ENCODE measurements at places on chromosomes 16 and 17.

DNA sequence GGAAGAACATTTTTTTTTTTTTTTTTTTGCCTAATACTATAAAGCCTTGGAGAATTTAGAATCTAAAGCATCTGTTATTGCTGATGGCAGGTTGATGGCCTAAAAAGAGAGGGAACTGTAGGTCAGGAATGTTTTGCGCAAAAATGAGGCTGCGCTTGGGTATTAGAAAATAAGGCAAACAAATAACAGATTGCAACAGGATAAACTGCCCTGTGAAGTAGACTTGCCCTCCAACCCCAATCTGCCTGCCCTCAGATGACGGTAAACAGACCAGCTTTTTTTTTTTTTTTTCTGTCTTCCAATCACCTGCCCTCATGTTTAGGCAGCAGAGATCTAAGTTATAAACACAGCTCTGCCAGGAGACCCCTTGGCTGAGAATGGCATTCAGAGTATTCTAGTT, 3.8 kb upstream of the DHX8 start:
- no peak for DNase-seq

- DNase-seq = no peak
Observed at GRCh38 chr16:57471852-57472664, 9.6 kb downstream of the POLR2C start.

DNA sequence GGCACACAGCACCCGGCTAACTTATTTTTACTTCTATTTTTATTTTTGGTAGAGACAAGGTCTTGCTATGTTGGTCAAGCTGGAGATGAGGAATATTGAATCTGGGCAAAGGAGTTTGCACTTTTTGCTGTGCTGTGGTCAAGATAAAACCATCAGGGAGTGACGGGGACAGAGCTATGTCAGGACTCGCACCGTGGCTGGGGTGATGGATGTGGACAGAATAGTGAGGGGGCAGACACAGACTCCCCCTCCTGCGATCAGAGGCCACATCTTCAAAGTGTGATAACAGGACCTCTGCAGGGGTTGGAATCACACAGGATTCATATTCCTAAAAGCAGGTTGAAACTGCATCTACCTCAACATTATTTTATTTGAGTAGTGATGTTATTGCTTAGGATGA, 25.6 kb downstream of the IL21R start:
- DNase-seq = no peak

GRCh38 chr17:17745476-17746455, 64.5 kb downstream of the RAI1 start:
- DNase-seq = no peak

DNA sequence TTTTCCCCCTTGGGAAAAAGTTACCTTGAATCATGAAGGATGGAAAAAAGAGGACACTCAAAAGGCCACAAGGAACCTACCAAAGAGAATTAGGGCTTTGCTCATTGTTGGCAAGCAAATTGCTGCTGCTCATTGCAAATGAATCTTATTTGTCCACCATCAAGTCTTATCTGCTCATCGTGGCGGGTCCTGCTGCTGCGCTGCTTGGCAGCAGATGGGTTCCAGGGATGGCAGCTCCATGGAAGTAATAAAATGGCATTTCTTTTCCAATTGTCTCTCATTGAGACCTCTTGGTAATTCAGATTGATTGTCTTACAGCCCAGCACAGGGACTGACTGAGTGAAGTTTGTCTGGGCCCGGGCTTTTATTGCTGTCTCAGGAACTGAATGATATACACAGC, 118.7 kb downstream of the MRM1 start:
- DNase-seq = no peak

DNA sequence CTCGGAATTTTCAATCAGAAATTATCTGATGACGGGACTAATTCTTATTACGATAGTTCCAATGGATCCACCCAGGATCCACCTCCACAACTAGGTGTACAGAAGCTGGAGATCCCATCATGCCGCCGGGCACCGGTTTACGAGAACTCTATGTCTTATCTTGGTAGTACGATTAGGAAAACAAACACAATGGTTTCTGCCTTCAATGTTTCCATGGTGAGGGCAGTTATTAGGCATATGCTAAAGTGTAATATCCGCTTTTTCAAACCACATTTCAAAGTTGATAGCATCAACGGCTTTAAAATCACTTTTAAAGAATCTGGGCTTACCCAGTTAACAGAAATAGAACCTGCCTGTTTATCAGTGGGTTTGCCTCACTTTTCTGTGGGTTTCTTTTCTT, 705.7 kb downstream of the MAF start:
- no peak for DNase-seq

- DNase-seq = peak; percentile 37
Observed at GRCh38 chr16:14020141-14020540, 51.0 kb upstream of the MRTFB start.

DNA sequence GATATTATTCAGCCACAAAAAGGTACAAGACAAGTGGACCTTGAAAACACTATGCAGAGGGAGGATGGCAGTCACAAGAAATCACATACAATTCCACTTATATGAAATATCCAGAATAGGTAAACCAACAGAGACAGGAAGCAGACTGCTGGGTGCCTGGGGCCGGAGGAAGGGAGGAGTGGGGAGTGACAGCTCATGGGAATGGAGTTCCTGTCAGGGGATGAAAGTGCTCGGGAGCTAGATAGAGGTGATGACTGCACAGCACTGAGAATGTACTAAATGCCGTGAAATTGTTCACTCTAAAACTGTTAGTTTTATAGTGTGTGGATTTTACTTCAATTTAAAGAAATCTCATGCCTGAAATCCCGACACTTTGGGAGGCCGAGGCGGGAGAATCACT, 74.2 kb upstream of the MED9 start:
- peak; percentile 42 for DNase-seq

GRCh38 chr17:66715076-66715675, 119.7 kb upstream of the CACNG5 start:
- DNase-seq = no peak

DNA sequence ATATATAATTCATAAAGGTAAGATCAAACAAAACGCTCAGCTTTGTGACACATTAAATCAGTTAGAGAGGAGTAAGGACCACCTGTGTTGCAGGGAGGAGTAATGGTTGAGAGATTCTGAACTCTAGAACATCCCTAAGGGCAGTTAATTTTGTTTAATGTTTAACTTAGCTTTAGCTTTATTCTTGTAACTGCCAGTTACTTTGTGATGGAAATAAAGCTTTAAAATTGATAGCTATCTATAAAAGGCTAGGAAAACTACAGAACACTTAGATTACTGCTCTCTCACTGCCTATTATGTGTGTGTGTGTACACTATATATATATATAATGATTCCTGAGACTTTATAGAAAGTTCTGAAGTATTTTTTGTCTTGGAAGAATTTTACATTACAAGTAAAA, 37.8 kb downstream of the PTRH2 start:
- no peak for DNase-seq

DNA sequence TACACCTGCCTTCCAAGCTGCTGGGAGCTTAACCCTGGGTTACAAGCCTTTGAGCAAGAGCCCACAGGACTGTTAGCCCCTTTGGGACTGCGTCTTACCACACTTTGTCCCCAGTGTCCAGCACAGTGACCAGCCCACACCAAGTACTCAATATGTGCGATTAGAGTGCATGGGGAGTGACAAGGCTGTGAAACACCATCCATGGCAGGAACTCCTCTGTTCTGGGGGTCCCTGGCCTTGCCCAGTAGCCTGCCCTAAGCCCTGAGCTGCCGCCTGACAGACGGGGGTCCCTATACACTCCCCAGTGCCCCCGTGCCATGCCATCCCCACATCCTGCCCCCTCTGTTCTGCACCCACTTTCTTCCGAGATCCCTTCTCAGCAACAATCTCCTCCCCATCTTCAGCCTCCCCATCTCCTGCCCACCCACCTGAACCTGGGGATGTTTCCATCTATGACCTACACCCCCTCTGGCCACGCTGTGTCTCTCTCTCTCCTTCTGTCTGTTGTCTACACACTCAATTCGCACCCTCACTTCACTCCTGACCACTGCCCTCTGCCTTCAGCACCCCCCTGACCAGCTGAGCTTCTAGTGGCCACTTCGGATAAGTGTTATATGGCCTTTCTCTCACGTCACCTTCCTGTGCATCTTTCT, 112.9 kb upstream of the SMURF2 start:
- DNase-seq = no peak

- DNase-seq = no peak
Observed at GRCh38 chr17:4617590-4618351, 23.7 kb downstream of the ALOX15 start.

DNA sequence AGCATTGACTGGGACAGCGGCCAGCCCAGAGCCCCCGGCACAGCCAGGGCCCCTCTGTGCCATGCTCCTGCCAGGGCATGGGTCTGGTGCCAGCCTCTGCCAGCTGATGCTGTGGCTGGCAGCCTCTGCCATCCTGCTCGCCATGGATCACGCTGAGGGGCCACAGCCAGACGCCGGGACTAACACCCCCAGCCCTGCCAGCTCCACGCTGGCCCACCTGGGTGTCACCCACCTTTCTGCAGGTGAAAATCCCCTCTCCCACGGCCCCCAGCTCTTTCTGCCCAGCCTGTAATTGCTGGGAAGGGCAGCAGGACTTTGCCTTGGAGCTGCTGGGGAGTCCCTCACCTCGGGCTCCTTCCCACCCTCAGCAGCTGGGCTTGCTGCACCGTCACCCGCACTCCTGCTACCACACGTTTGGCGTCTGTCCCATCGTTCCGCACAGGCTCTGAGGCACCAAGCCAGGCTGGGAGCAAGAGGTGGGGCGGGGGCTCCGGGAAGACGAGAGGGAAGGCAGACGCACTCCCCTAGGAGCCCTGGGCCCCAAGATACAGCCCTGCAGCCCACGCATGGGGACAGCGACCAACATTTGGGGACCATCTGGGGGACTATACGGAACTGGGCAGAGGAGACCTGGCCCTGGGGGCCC, 42.0 kb upstream of the ACSF3 start:
- no peak for DNase-seq

- DNase-seq = no peak
Observed at GRCh38 chr17:70298929-70299531, 129.7 kb downstream of the KCNJ2 start.

- peak; percentile 37 for DNase-seq
Observed at GRCh38 chr17:64017381-64017980, 3.0 kb downstream of the ICAM2 start.

DNA sequence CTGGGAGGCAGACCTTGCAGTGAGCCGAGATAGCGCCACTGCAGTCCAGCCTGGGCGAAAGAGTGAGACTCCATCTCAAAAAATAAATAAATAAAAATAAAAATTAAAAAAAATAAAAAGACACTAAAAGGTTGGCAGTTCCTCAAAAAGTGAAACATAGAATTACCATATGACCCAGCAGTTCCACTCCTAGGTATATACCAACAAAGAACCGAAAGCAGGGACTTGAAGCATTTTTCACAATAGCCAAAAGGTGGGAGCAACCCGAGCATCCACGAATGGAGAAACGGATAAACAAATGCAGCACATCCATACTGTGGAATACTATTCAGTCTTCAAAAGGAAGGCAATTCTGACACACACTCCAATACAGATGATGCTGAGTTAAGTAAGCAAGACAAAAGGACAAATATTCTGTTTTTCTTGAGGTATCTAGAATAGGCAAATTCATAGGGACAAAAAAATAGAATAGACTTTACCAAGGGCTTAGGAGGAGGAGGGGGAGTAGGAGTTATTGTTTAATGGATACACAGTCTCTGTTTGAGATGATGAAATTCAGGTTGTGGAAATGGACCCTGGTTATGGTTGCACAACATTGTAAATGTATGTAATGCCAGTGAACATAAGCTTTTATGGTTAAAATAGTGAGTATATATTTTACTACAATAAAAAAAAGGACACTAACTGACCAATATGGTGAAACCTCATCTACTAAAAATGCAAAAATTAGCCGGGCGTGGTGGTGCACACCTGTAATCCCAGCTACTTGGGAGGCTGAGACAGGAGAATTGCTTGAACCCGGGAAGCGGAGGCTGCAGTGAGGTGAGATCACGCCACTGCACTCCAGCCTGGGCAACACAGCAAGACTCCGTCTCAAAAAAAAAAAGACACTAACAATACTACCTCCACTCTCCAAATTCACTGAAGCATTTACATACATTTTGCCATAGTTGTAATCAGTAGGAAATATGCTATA, 27.0 kb upstream of the SLC35B1 start:
- no peak for DNase-seq

DNA sequence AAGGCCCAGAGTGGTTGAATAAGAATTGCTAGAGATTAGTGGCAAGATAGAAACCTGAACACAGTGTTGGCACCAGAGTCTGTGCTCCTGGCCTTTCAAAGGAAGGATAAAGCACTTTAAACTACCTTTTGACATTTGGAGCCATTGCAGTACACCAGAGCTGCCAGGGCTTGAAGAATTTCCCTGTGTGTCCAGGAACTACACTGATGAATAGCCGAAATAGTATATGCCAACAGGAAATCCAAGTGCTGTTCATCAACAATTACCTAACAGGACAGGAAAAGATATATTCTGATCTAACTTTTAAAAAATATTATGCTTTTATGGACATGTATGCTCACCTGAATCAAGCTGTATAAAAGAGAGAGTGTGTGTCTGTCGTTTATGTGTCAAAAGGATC, 5.1 kb downstream of the HEATR6 start:
- DNase-seq = no peak

Measured in PC-3 (cell line).